HuH-7 (cell line): ENCODE measurements at places on chromosomes 12 and 14.

- DNase-seq: no peak
Observed at GRCh38 chr14:53147208-53147607, 5.9 kb downstream of the DDHD1 start.

DNA sequence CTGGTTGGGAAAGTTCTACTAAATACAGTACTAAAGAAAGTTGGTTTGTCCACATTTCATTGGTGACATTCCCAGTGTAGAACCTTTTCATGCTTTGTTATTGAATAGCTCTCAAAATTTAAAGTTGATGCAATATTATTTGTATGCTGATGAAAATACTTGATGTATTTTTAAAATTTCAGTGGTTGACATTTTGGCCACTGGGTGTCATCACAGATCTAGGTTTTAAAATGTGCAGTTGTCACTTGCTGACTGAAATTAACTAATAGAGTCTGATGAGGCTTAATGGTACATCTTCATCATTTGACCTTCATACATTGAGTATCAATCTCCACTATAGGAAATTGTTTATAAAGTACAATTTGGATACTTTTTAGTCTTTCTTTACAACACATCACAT, 37.1 kb downstream of the CMAS start:
- DNase-seq: no peak

GRCh38 chr14:95681153-95681552, 5.1 kb upstream of the TCL1B start:
- no peak for DNase-seq

DNA sequence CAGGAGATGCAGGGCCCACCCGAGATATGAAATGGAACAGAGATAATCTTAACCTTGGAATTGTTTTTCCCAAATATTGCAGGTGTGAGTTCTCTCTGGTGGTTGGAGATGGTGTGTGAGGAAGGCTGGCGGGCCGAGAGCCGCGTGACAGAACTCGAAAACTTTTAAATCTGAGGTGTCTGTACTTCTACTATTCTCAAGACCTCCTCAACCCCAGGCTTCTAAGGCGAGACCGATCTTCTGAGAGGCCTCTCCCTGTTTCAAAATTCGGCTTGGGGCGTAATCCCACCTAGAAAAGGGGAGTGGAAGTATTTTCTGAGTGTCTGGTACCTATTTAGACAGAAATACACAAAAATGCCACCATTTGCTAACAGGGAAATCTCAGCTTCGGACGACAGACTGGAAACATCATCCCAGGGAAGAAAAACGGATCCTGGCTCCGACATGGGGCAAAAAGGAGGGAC, 611 bp downstream of the SARNP start:
- DNase-seq: no peak
